ENCODE measurements at places on chromosomes 3 and 15.
A peak's percentile ranks its signal among the peaks of the same experiment; 100 is the strongest.

DNA sequence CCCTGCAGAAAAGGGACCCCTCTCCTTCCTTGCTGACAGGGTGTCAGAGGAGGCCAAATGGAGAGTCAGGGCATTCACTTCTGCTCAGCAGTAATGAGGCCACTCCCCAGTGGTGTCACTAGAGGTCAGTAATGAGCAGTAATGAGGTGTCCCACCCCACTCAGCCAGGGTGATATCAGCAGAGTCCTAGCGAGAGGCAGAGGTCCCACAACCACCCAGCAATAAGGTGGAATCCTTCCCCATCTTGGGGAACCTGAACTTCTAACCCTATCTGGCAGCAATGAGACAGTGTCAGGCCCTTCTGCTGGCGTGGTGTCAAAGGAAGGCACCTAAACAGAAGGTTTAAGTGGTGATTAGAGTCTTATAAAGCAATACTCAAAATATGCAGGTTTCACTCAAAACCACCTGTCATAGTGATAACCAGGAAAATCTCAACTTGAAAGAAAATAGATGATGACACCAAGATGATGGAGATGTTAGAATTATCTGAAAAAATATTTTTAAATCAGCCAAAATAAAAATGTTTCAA lies 12.9 kb downstream of the OCA2 start:
- peak; percentile 54 for DNase-seq

DNA sequence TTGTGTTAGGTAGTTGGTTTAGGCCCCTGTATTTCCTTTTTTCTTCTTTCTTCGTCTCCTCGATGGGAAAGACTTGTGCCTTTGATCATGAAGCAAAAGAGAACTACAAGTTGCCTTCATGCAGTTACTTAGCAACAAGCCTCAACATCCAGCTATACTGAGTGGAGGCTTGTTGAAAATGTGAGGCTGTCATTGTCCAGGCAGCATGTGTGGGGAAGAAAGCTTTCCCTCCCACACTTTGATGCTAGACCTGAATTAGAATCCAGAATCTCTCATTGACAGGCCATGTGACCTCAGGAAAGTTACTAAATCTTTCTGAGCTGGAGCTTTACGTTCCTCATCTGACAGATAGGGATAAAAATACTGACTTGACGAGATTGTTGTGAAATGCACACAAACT lies 23.7 kb downstream of the IFT122 start:
- DNase-seq, result no peak

GRCh38 chr3:194282436-194283122 lies 68.5 kb downstream of the CPN2 start:
- DNase-seq, result no peak

- no peak for DNase-seq
Observed at GRCh38 chr15:49387471-49387870, 35.6 kb upstream of the FGF7 start.

- DNase-seq, result no peak
Observed at GRCh38 chr15:90188914-90189748, 12.0 kb upstream of the SEMA4B start.

DNA sequence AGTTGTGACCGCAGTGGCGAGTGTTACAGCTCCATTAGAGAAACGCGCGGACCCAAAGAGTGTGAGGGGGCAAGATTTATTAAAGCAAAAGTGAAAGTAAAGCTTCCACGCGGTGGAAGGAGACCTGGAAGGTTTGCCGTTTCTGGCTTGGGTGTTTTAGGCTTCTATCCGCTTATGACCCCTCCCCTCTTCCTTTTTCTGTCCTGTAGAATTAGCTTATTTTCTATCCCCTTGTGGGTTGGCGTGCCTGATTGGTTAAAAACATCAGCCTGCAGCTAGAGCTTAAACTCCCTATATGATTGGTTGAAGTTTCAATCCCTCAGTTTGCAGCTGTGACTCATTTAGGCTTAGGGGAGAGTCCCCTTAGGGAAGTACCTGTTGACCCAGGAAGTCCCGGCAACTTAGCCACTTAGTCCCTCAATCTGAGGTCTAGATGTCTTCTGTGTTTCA lies 39.6 kb downstream of the C3orf38 start:
- DNase-seq, result no peak

- no peak for DNase-seq
Observed at GRCh38 chr3:192068464-192069254, 607.7 kb downstream of the PYDC2 start.

DNA sequence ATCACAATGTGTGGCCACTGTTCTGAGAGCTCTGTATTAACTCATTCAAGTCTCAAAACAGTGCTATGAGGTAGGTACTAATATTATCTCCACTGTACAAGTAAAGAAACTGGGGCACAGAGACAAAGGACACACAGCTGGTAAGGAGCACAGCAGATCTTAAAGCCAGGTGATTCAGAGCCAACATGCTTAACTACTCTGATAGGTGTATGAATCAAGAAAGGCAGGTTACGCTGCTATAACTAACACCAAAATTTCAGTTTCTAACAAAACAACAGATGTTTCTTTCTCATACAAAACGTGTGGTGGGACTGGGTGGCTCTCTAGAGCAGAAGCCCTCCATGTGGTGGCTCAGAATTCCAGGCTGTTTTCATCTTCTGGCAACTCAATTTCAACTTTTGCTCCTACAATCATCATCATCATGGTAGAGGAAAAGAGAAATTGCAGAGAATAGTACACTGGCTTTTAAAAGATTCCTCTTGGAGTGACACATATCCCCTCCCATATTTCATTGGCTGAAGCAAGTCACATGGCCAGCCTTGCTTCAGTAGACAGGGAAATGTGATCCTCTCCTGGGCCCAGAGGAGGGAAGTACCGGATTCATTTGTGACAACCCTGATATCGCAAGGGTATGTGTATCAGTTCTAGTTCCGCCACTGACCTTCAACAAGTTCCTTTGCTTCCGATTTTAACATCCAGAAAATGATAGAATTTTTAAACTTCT lies 126.2 kb upstream of the PTX3 start:
- no peak for DNase-seq

DNA sequence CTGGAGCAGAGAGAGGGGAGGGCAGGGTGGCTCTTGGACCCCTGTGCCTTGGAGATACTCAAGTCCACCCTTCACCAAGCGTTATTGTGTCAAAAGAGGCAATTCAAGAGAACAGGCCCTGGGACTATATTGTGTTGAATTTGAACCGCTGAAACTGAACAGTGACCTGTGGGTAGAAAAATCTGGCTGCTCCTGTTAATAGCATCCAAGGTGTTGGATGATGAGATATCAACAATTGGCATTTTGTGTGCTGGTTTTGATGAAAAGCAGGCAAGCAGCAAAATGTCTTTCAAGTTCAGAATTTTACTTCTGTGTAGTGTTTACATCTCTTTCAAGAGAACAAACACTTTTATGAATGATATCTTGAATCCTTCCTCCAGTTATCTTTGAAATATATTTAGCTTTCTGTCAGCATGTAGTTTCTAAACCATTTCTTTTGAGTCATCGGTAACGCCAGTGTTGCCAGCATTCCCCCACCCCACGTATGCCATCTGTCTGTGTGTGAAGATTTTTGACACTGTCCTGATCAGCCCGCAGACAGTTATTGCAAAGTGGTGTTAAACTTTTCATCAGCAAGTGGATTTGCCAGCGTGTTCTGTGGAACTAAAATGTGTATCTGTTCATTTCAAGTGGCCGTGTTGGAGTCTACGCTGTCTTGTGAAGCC lies 34.8 kb downstream of the PDHB start:
- DNase-seq, result no peak

DNA sequence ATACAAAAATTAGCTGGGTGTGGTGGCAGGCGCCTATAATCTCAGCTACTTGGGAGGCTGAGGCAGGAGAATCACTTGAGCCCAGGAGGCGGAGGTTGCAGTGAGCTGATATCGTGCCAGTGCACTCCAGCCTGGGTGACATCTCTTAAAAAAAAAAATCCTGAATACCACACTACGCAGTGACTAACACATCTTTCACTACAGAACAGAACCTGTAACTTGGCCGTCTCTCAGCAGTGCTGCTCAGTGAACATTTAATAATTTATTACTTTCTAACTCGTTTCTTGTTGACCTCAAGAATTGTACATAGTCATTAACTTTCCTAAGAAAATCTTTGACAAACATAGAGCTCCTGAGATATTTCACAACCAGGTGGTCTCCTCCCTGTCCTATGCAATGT lies 3.8 kb downstream of the GREM1 start:
- no peak for DNase-seq

DNA sequence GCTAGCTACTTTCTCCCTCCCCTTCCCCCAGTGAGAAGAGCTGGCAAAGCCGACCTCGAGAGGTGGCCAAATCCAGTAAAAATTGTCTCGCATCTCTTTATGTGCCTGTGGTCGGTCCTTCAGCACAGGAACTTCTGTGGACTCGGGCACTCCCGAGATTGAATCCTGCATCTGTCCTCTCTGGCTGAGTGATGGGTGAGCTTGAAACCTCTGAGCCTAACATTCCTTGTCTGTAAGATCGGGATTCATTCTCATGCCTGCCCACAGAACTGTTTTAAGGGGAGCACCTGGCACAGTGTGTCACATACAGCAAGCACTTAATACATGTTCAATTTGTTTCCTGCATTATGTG lies 11.3 kb downstream of the CX3CR1 start:
- DNase-seq, result no peak

- peak; percentile 16 for DNase-seq
Observed at GRCh38 chr15:55917881-55918296, 75.5 kb downstream of the NEDD4 start.

DNA sequence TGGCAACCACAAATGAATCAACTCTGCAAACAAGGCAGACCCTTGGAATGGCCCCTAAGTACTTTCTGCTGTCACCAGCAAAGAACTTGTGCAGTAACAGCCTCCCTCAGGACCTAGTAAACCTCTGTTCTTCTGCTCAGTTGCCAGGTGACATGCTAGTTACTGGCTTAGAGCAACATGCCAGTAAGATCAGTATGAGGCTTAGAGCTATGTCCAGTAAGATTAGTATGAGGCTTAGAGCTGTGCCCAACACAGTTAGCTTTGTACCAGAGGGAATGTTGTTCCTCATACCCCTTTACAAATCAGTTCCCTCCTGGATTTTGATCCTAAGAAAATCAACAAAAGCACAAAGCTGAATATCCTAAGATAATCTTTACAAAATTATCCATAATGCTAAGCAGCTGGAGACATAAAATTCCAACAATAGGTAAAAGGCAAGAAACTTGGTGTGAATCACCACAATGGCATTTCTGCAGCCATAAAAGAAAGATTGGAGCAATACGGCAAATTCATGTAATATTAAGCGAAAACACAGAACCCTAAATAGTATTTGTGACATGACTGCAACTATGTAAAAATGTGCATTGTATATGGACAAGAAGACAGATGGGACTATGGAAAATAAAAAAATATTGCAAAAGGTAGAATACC lies 107.3 kb upstream of the LPP start:
- no peak for DNase-seq

- no peak for DNase-seq
Observed at GRCh38 chr3:36482880-36483279, 102.6 kb downstream of the STAC start.

GRCh38 chr15:49428409-49429095 lies 5.5 kb downstream of the FGF7 start:
- DNase-seq, result no peak

DNA sequence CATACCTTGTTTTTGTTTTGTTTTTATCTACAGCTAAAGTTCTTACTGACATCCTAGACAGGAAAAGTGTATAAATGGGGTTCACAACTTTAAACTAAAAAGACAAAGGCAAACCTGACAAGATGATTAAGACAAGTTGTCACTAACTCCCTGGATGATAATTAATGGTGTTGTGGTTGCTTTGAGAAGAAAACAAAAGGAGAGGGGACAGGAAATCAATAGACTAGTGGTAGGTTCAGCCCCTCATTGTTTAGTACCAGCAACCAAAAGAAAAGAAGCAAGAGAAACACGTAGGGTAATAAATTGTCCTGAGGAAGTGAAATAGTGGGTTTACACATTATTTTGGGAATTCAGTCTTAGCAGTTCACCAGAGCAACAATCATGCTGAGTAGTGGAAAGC lies 78.8 kb downstream of the BFSP2 start:
- no peak for DNase-seq

GRCh38 chr3:142641504-142641903 lies 45.3 kb downstream of the PLS1 start:
- DNase-seq, result no peak

DNA sequence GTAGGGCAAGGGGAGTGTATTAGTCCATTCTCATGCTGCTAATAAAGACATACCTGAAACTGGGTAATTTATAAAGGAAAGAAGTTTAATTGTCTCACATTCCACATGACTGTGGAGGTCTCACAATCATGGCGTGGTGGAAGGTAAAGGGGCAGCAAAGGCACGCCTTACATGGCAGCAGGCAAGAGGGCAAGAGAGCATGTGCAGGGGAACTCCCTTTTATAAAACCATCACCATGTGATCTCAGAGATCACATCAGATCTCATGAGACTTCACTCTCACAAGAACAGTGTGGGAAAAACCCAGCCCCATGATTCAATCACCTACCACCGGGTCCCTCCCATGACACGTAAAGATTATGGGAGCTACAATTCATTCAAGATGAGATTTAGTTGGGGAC lies 41.4 kb downstream of the SUMF1 start:
- DNase-seq, result no peak

DNA sequence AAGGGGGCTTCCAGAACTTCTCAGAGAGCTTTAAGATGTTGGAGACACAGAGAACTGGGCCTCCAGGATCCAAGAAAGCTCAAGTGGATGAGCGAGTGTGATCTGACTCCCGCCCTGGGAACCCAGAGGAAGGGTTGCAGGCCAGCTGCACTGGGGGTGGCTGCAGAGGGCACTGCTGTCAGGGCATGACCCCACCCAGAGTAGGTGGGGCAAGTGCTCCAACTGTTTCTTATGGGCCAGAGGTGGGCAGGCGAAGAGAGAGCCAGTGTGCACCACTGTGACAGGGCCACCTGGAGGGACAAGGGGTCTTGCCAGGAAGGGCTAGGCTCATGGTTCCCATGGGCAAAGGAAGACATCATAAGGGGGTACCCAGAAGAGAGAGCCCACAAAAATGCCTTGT lies 48.8 kb downstream of the EXOG start:
- no peak for DNase-seq

GRCh38 chr3:136634821-136635220 lies 117.4 kb downstream of the STAG1 start:
- DNase-seq, result no peak

- no peak for DNase-seq
Observed at GRCh38 chr3:123290107-123290930, 88.6 kb downstream of the SEC22A start.

DNA sequence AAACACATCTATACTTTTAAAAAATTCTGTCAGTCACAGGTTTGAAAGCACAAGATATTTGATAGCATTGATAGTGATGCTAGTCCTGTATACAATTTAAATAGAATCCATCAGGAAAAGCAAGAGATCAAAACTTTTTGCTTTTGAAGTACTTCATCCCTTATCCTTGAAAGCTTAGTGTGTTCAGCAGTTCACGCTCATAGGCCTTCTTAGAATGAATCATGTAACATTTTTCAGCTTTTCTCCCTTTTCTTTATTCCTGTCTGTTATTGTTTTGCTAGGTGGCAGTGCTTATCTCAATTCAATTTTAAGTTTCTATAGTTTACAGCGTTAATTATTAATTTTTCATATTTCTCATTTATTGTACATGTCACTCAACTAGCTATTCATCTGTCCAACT lies 69.1 kb downstream of the FGF7 start:
- DNase-seq, result no peak

Measured in CD4-positive, alpha-beta T cell treated with Interferon alpha-2 for 1 hour (primary cell).